ENCODE measurements at places on chromosomes 5 and 9. TPM values are rescaled to one million over a fixed set of nuclear protein-coding genes. Genes with fewer than 3 reads are reported as not detected.
A peak's percentile ranks its signal among the peaks of the same experiment; 100 is the strongest.

DNA sequence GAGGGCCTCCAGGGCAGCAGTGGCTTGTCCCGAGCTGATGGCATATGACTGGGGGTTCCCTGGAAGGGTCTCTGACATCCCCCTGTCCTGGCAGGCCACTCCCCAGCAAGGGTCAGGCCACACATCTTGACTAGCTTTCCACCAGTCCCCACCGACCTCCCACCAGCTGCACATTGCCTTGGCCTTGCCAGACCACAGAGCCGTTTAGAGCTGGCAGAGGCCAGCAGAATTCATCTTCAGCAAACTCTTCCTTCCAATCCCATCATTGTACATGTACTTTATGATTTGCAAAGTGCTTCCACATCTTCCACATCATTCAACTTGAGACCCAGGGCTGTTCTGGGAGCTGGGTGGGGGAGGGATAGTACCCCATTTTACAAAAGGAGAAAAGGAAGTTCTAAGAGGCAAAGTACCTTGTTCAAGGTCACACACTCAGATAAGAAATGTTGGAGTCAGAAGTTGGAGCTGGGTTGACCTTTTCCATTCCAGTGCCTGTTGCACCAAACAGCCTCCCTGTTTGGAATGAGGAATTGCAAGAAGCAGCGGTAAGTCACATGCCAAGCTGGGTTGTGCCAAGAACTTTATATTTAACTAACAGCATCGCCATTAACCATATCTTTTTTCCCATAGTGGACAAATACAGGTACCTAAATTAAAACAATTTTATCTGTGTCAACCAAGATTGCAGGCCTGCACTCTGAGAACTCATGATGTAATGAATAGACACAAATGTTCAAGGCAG lies 25.8 kb upstream of the COL15A1 start:
- no peak for DNase-seq
- H3K4me1 ChIP-seq = no peaks in the 10 kb centered on the region
- no peak overlapping the region for H3K27ac ChIP-seq
- no peak overlapping the region for H3K4me3 ChIP-seq
- H3K27me3 ChIP-seq = no peaks in the 10 kb centered on the region
- no peaks in the 10 kb centered on the region for H3K36me3 ChIP-seq

Gene DMRTA1
- 1.1 TPM for total RNA-seq

DNA sequence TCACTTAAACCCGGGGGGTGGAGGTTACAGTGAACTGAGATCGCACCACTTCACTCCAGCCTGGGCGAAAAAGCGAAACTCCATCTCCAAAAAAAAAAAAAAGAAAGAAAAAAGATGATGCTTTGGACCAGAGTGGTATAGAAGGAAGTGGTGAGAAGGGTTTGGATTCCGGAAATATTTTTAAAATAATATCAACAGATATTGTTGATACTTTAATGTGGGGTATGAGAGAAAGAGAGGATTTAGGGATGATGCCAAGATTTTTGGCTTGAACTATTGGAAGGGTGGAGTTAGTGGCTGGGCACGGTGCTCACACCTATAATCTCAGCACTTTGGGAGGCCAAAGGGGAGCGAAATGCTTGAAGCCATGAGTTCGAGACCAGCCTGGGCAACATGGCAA lies 49.6 kb upstream of the PLIN2 start:
- no peak for DNase-seq
- H3K27ac ChIP-seq = no peak overlapping the region
- peaks cover under 1% of the 10 kb centered on the region for H3K4me1 ChIP-seq
- H3K27me3 ChIP-seq = no peaks in the 10 kb centered on the region
- H3K36me3 ChIP-seq = no peaks in the 10 kb centered on the region

GRCh38 chr5:180329606-180330269 lies 23.4 kb downstream of the GFPT2 start:
- no peak for DNase-seq
- H3K27me3 ChIP-seq = no peaks in the 10 kb centered on the region
- 0 out of 2 replicates have a peak overlapping the region, but pooled peaks have one; percentile 38 for H3K4me3 ChIP-seq
- H3K4me1 ChIP-seq = peaks cover 57% of the 10 kb centered on the region

DNA sequence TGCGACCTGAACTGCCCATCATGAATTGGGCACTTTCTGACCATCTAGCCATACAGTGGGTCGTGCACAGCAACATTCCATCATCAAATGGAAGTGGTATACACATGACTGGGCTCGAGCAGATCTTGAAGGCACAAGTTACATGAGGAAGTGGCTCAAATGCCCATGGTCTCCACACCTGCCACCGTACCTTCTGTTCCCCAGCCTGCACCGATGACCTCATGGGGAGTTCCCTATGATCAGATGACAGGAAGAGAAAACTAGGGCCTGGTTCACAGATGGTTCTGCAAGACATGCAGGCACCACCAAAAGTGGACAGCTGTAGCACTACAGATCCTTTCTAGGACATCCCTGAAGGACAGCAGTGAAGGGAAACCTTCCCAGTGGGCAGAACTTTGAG lies 21.8 kb downstream of the MTMR12 start:
- DNase-seq = peak; percentile 21
- H3K4me1 ChIP-seq = no peaks in the 10 kb centered on the region
- no peaks in the 10 kb centered on the region for H3K36me3 ChIP-seq
- no peak overlapping the region for H3K27ac ChIP-seq
- H3K4me3 ChIP-seq = no peak overlapping the region
- no peaks in the 10 kb centered on the region for H3K27me3 ChIP-seq

DNA sequence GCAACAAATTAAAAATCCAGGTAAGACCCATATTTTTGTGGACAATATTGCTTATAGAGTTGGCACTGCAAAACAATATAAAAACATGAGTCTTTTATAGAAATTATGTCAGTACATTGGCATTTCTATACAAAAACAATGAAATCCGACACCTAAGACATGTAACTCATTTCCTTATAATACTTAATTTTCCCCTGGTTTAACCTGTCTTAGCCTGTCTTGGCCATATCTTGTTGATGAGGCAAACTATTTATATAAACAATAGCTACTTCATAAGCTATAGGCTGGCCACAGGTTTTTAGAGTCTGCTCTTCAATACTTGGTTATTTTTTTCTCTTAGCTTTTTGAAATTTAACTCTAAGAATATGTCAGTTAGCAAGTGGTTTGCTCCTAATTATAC lies 44.7 kb upstream of the IZUMO3 start:
- H3K36me3 ChIP-seq = no peaks in the 10 kb centered on the region
- no peaks in the 10 kb centered on the region for H3K27me3 ChIP-seq
- H3K4me1 ChIP-seq = no peaks in the 10 kb centered on the region

DNA sequence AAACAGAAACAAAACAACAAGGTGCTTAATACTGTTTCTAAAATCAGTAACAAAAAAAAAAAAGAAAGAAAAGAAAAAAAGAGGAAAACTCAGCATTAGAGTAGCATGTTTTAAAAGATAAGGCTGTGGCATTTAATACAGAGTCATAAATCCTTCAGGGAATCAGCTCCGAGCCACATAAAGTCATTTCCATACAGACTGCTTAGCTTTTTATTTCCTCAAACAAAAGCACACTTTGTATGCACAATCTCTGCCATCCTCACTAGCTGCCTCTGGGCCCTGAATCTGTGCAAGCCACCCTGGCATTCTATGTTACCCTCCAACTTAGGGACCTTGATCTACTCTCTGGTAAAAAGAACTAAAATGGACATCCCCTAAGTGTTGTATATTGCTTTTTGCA lies 87.6 kb downstream of the SEMA6A start:
- no peak overlapping the region for H3K27ac ChIP-seq
- H3K4me3 ChIP-seq = no peak overlapping the region
- H3K27me3 ChIP-seq = peaks cover 49% of the 10 kb centered on the region
- no peak for DNase-seq
- no peaks in the 10 kb centered on the region for H3K4me1 ChIP-seq

DNA sequence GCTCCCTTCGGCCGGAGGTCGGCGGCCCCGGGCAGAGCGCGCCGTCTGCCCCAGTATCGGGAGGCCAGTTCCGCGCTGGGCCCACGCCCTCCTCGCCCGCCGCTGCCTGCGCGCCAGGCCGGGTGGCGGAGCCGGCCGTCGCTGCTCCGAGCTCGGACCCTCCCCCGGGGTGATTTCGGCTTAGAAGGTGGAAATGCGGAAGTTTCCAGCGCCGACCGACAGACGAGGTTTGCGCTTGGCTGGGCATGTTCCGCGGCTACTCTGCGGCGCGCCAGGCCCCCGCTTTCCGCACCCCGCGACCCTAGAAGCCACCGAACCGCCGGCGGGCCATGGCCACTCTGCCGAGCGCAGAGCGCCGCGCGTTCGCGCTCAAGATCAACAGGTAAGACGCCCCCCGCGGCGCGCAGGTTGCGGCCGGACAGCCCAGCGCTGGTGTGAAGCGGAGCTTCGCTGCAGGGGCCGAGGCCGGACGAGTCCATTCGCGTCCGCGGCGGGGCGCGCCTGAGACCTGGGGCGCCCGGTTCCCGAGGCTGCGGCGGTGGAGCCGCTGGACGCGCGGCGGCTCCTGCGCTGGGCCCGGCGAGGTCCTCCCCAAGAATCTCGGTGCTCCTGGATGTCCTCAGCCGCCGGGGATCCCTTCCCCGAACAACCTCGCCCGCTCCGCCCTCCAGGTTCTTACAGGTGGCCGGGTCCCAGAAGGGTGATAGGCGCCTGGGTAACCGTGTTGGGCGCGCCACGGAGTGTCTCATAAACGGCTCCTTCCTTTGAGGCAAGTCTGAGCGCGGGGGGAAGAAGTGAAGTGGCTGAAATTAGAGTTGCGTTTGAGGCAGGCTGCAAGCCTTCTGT lies at the start of gene DOCK8:
TSS of gene DOCK8 (plus strand) at position 218 of the 846 bp plus-strand sequence. CDS start at position 330, 112 bp downstream.
- peak within 1 kb of the TSS; percentile 72 for H3K4me3 ChIP-seq
- H3K27me3 ChIP-seq = no peaks in the 10 kb centered on the region
- H3K4me1 ChIP-seq = no peaks in the 10 kb centered on the region
- no peak within 1 kb of the TSS for H3K27ac ChIP-seq
- H3K36me3 ChIP-seq = no peaks in the 10 kb centered on the region

DNA sequence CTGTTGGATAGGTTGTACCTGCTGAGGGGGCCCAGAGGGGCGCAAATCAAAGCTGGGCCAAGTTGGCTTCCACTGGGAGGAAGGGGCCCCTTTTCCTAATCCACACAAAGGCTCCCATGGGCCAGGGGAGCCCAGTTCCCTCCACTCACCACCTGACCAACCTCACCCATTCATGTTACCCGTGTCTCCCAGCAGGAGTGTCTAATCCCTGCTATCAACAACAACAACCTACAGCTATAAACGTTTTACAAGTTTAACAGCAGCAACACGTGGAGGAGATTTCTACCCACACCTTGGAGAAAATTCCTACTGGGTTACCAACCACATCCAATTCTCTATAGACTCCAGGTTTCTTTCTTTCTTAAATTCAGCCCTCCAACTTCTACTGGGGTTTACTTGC lies 216.2 kb downstream of the SLIT3 start:
- H3K27me3 ChIP-seq = peaks cover 63% of the 10 kb centered on the region
- H3K4me3 ChIP-seq = no peak overlapping the region
- no peak for DNase-seq
- H3K36me3 ChIP-seq = no peaks in the 10 kb centered on the region

Gene FAM78A
- 1.3 TPM for total RNA-seq

All from PC-9 (cell line).